ENCODE measurements at places on chromosomes 1 and 21. TPM values are rescaled to one million over a fixed set of nuclear protein-coding genes. Genes with fewer than 3 reads are reported as not detected.

DNA sequence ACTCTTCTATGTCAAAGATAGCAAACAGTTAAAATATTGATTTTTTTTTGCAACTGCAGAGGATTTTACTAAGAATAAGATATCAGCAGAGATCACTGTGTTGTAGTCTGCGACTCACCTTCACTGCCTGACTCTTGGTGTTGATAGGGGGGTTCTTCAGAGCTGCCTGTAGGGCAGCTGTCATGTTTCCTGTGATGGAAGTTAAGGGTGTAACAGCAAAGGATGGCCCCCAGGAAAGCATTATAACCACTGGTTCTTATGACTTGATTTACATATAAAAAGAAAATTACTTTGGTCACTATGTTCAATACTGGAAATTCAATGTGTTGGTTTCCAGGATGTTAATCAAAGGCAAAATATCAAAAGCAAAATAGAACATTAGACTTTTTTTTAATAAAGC, 2.6 kb downstream of the ARPC5 start:
- no peak for DNase-seq

Gene CD247
- 0.80 TPM for total RNA-seq

DNA sequence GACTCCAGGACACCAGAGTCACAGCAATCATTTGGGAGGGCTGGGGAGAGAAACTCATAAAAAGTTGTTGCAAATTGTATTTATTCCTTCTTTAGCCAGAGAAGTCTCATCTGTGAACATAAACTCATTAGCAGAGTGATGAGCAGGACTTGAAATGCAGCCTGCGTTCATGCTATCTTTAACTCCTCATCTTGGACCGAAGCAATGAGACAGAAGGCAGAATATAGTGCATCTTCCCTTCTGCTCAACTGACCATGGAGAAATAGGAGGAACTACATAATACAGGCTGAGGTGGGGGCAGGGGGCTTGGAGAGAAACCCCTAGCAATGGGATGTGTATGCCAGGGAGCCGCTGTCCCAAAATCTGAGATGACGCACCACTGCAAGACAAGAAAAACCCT, 121.8 kb upstream of the AJAP1 start:
- DNase-seq = no peak

DNA sequence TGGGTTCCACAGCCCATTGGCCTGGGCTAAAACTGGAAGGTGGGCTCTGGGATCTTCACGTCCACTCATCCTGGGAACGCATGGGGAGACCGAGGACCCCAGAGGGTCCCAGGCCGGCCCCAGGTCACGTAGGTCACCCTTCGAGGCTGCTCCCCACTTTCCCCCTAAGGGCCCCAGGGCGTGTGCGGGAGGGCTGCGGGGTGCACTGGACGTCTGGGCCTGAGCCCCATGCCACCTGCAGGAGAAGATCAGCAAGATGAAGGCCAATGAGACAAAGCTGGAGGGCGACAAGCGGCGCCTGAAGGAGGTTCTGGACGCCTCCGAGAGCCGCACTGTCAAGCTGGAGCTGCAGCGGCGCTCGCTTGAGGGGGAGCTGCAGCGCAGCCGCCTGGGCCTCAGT, 12.5 kb downstream of the MFAP2 start:
- DNase-seq = no peak

Gene FOXO6
- 9.9 TPM for total RNA-seq

GRCh38 chr21:44868707-44869106, 4.8 kb downstream of the PTTG1IP start:
- no peak for DNase-seq

DNA sequence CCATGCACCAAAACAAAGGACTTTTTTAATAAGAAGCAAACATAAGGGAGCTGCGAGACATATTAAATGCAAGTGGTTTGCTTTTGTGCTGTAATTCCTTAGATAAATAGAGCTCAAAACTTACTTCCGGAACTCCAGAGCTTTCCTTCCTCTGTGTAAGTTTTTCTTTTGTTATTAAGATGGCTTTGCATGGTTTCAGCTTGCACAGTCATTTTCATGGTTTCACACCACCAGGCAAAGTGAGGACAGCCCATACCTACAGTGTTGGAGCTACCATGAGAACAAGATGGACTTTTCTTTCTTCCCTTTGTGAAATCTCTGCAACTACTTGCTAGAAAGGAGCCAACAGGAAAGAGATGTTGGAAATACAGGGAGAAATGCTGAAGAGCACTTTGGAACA, 368.0 kb downstream of the SETD4 start:
- DNase-seq = no peak

- no peak for DNase-seq
These were observed 1334.8 kb downstream of the MRPL39 start for GRCh38 chr21:24272521-24272938.

Gene COG2
- 23.2 TPM for total RNA-seq

- no peak for DNase-seq
These were observed 140.9 kb downstream of the KCNT2 start for GRCh38 chr1:196467230-196467925.

Gene IGSF3
- total RNA-seq = 130 TPM

Gene PPP2R5A
- 70.4 TPM for total RNA-seq

All from cardiac muscle cell (in vitro differentiated cells and primary cell).